ENCODE measurements at places on chromosomes 16 and 17. TPM values are rescaled to one million over a fixed set of nuclear protein-coding genes. Genes with fewer than 3 reads are reported as not detected.

Gene CACNG1
- not detected for total RNA-seq

Gene ARL5C
- total RNA-seq = under 0.01 TPM

Gene TAC4
- not detected for total RNA-seq

Gene SDK2
- under 0.01 TPM for total RNA-seq

Gene C16orf86
- total RNA-seq = 3.9 TPM

Gene SNX20
- not detected for total RNA-seq

Gene KRT31
- not detected for total RNA-seq

Measured in bronchial smooth muscle cell (primary cell).